ENCODE measurements at places on chromosomes 4 and X.

DNA sequence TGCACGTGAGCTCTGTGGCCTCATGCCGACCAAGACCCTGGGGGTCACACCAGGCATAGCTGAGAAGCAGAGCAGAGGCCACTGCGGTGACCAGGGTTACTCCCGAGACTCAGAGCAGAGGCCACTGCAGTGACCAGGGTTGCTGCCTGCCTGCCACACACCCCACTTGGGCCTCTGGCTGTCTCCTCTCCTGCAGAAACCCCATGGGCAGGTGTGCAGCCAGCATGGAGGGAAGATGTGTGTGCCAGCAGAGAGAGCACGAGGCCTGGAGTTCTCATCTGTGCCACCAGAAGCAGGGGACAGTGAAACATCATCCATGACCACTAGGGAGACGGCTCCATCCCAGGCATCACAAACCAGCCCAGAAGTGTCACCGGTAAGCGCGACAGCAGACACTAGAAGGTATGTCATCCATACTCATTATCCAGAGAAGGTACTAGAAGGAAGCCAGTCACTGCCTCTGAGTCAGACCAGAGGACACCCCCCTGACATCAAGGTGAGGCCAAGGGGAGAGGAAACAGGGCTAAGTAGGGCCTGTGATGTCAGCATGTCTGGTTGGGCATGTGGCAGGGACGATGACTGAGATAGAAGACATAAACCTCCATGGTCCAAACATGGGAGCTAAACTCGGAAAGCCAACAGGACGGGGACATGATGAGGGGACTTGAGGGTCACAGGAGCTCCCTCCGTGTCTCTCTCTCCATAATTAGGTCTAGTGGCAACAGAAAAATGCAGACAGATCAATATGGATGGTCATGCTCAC lies 24.2 kb upstream of the SPON2 start:
- peak; percentile 54 for DNase-seq

DNA sequence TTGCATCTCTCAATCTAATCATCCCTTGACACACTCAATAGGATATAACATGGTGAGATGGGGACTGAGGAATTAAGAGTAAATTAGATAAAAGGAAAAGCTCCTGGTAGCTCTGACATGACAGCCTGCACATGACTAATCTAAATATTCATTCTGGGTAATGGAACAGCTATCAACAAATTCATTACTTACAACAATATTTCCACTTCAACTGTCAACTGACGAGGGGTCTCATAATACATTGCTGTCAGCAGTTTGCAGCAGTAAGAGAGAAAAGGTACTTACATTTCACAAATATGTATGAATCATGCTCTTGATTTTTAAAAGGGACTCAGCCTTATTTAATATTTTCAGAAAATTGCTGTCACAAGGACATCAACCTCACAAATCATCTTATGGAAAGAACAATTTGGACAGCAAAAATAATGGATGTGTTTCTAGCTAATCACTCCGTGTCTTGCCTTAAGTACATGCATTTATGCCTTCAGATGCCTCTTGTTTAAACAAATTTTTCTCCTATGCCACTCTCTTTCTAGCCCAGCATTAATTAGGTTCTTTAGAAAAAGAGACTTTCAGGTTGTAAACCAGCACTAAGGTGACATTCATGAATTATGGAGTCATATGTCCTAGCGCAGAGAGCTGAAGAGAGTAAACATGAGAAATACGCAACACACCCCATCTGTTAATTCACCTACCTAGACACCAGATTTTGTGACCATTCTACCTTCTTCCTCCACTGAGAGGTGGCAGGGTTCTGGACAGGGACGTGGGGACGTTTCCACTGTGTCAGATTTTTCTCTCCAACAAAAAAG lies 99.6 kb upstream of the TMEM150C start:
- DNase-seq: no peak

GRCh38 chr4:16225167-16225862 lies 956 bp downstream of the TAPT1 start:
- DNase-seq: no peak

- no peak for DNase-seq
Measured at GRCh38 chrX:44690129-44690528, 147.5 kb upstream of the FUNDC1 start.

DNA sequence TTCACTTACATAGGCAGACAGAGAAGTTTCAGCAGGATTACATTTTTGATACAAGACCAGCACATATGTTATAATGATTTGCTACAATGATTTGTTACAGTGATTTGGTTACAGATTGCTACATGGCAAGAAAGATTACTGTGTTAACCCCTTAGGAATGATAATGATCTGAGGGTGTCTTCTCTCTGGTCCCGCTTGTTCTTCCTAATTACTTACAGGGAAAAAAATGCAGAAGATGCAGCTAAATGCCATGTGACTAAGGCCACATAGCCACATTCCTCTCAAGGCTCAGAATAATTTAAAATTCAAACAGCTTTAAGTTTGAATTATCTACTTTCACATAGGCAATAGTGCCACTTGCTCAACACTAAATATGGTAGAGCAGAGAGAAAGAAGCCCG lies 9.7 kb upstream of the LAP3 start:
- DNase-seq: no peak

DNA sequence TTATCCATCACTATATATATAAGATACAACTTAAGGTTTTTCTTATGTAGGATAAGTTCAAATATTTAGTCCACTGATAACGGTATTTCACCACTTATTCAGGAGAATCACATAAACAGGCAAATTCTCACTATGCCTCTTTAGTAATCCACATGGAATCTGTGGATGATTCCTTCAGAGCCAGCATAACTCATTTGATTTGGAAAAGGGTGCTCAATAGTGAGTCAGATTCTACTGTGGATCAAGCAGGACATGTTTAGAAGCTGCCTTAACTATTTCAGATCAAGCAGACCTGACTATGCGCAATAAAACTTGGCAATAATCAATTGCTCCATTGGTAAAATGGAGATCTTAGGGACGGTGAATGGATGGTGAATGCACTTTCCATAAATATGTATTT lies 184.1 kb downstream of the CBR4 start:
- no peak for DNase-seq

GRCh38 chr4:174225349-174226049 lies 58.0 kb downstream of the FBXO8 start:
- no peak for DNase-seq

GRCh38 chrX:37607243-37607642 lies 35.8 kb downstream of the LANCL3 start:
- no peak for DNase-seq

- no peak for DNase-seq
Measured at GRCh38 chrX:136192839-136193414, 45.6 kb downstream of the FHL1 start.

DNA sequence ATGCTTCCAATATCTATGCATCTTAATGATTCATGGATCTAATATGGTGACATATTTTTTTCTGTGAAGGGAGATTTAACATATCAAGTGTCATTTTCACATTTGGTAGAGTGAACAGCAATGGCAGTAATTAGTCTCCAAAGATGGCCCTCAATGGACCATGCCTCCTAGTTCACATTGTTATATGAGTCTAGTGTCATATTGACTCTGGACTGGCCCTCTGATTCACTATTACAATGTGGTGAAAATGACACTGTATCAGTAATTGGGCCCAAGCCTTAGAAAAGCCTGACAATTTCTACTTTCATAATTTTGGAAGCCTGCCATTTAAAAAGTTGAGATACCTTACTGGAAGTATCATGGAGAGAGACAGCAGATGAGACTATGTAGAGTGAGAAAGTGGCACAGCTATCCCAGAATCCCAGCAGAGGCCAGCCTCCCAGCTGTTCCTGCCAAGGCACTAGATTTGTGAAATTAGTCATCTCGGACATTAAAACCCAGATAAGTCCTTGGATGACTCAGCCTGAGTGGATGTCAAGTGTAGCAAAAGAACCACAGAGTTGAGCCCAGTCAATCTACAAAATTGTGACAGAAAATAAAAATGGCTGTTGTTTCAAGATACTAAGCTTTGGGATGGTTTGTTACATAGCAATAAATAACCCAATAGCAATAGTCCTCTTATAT lies 68.4 kb downstream of the ARHGEF38 start:
- no peak for DNase-seq

- peak; percentile 85 for DNase-seq
Measured at GRCh38 chrX:150365051-150365989, 2.2 kb downstream of the MAMLD1 start.

- DNase-seq: no peak
Measured at GRCh38 chrX:149079805-149080406, 425.2 kb downstream of the IDS start.

GRCh38 chrX:139739138-139739537 lies 31.2 kb upstream of the MCF2 start:
- DNase-seq: no peak

DNA sequence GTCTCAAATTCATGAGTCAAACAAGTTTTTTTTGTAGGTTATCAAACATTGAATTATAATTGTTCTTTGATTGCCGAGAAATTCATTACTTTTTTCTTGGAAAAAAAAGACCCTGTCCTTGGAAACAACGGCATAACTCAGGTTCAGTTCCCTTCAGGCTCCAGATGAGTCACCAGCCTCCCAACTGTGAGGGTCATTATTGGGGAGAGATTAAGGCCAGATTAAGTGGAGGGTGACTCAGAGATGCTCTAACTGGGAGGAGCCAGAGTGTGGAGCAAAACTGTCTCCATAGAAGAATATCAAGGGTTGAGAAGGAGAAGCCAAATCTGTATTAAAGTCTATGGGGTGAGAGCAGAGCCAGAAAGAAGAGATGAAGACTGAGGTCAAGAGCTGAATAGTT lies 9.6 kb downstream of the ADGRG4 start:
- no peak for DNase-seq

DNA sequence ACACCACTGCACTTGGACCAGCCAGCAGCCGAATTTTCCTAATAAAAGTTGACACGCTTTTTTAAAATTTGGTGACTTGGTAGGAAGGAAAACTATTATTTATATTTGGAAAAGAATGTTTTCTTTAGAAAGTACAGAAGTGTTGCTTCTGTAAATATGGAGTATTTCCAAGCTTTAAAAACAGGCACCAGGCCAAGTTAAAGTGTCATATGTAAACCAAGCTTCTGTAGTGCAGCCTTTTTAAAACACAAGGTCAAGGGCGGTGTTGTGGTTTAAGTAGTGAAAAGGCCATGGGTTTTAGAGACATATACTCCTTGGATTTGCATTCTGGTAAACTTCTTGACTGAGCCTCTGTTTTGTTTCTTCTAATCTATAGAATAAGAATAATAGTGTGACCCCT lies 62.7 kb downstream of the TRIM2 start:
- DNase-seq: no peak

- DNase-seq: no peak
Measured at GRCh38 chr4:16011173-16011572, 48.2 kb upstream of the FGFBP2 start.

DNA sequence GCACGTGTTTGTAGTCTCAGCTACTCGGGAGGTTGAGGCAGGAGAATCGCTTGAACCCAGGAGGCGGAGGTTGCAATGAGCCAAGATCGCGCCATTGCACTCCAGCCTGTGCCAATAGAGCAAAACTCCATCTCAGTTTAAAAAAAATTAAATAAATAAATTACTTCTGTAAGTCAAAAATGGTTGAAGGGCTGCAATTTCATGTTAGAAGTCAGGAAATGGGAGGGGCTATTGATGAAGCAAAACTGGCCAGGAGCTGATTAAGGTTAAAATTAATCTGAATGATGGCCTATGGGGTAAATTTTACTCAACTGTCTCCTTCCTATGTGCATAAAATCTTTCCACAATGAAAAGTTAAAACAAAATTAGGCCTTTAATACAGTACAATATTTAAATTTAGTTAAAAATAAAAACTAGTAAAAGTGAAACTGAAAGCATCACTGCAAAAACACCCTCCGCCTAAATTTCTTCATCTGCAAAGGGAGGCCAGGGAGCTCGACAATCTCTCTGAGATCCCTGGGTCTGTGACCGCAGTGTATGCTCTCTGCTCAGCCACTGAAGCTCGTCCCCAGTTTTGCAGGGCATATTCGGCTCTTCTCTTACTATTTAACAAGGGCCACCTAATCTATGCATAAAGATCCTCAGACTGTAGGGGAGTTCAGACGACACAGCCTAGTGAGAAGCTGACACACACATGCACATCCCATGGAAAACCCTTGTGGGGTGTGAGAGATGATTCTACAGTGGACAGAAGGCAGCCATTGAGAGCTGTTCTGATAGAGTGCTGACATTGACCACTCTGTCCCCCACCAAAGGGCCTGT lies 57.2 kb downstream of the IRF2 start:
- DNase-seq: peak; percentile 79

DNA sequence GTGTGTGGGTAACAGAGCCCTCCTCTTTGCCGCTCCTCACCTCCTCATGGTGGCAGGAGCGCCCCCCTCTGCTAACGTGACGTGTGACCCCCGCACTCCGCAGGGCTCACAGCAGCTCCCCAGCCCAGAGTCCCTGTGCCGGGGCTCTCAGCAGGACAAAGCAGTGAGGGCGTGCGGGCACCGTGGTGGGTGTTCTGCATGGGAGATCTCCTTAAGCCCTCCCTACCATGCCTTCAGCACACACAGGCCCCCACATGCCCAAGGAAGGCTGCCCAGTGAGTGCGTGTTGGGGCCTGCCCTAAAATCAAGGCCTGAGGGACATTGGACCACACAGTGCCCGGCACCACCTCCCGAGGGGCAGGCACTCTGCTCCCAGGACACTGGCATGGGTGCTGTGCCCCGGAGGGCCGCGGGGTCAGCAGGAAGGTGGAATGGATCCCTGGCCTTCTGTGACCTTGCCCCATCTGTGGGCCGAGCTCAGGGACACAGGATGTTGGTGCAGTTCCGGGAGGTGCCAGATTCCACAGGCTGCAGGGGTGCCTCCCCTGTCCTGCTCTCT lies 10.1 kb downstream of the PSAPL1 start:
- peak; percentile 39 for DNase-seq
